Progenitor cell of endocrine pancreas (in vitro differentiated cells): ENCODE measurements at places on chromosomes 1 and 21. TPM values are rescaled to one million over a fixed set of nuclear protein-coding genes. Genes with fewer than 3 reads are reported as not detected.

DNA sequence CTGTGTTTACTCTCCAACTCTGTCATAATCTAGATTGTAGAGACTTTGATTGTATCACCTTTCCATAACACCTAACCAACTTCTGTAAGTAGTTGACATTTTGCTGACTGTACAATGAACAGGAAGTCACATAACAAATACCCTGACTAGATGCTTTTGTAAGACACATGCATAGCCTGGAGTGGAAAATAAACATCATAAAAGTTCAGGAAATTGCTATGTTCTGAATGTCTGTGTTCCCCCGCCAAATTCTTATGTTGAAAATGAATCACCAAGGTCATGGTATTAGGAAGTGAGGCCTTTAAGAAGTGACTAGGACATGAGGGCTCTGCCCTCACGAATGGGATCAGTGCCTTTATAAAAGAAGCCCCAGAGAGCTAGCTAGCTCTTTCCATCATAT is 40.4 kb upstream of the ZSWIM5 start:
- no peak overlapping the region for H3K4me3 ChIP-seq
- no peaks in the 10 kb centered on the region for H3K4me1 ChIP-seq
- H3K27me3 ChIP-seq, result peaks cover 12% of the 10 kb centered on the region
- H3K36me3 ChIP-seq, result peaks cover 3% of the 10 kb centered on the region
- no peak for DNase-seq
- H3K27ac ChIP-seq, result no peak overlapping the region

DNA sequence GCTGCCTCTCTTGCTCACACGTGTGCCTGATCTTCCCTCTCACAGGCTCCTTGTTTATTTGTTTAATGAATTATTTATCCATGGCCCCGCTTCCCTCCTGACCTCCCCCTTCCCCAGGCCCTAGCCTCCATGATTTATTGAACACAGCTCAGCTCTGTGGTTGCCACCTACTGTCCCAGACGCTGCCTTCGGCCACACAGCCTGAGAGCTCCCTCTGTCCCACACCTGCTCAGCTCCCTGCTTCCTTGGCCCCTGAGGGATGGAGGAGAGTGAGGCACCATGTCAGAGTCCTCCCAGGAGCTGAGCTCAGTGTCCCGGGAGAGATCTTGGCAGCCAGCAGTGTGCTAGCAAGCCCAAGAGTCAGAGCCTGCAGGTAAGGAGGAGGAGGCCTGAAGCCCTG is 3.1 kb upstream of the EFNA3 start:
- H3K27ac ChIP-seq, result peak overlapping the region; percentile 88
- no peak for DNase-seq
- peaks cover 27% of the 10 kb centered on the region for H3K4me1 ChIP-seq
- H3K4me3 ChIP-seq, result no peak overlapping the region

DNA sequence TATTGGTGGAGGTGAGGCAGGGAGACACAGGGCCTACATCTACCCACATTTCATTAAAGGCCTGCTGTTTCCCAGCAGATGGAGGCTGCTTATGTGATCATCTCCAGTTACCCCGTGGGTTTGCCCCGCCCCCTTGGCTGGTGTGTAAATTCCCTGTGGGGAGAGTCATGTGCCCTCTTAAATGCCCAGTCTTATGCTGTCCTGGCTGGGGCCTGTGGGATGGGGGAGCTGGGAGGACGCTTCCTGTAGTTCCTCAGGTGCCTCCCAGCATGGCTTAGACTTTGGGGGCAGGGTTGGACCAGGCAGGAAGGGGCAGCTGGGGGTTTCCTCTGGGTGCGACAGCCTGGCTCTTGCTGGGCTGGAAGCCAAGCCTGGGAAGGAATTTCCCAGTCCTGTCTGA is 15.5 kb upstream of the CITED4 start:
- no peak overlapping the region for H3K27ac ChIP-seq
- H3K27me3 ChIP-seq, result peaks cover 4% of the 10 kb centered on the region
- H3K36me3 ChIP-seq, result no peaks in the 10 kb centered on the region
- no peak for DNase-seq
- H3K4me1 ChIP-seq, result peaks cover 2% of the 10 kb centered on the region

GRCh38 chr21:46036696-46037330 is 55.2 kb downstream of the COL6A1 start:
- H3K36me3 ChIP-seq, result no peaks in the 10 kb centered on the region
- no peak for DNase-seq
- no peak overlapping the region for H3K4me3 ChIP-seq
- H3K27ac ChIP-seq, result no peak overlapping the region
- peaks cover 13% of the 10 kb centered on the region for H3K27me3 ChIP-seq

- H3K27ac ChIP-seq, result no peak overlapping the region
- no peak overlapping the region for H3K4me3 ChIP-seq
- DNase-seq, result no peak
Observed at GRCh38 chr1:87686136-87686495, 357.4 kb downstream of the LMO4 start.

GRCh38 chr1:30934613-30935012 is 26.1 kb upstream of the SDC3 start:
- no peak for DNase-seq
- H3K4me3 ChIP-seq, result no peak overlapping the region
- H3K4me1 ChIP-seq, result peaks cover 17% of the 10 kb centered on the region
- H3K36me3 ChIP-seq, result peaks cover 39% of the 10 kb centered on the region
- no peaks in the 10 kb centered on the region for H3K27me3 ChIP-seq

CDCA8 gene
- total RNA-seq, result 19.3 and 20.6 TPM in 2 replicates

PIGR gene
- total RNA-seq, result not detected in 2 replicates

AADACL4 gene
- total RNA-seq, result 0.24 TPM in 2 replicates
